ENCODE measurements at places on chromosomes 1 and 21. TPM values are rescaled to one million over a fixed set of nuclear protein-coding genes. Genes with fewer than 3 reads are reported as not detected.

DNA sequence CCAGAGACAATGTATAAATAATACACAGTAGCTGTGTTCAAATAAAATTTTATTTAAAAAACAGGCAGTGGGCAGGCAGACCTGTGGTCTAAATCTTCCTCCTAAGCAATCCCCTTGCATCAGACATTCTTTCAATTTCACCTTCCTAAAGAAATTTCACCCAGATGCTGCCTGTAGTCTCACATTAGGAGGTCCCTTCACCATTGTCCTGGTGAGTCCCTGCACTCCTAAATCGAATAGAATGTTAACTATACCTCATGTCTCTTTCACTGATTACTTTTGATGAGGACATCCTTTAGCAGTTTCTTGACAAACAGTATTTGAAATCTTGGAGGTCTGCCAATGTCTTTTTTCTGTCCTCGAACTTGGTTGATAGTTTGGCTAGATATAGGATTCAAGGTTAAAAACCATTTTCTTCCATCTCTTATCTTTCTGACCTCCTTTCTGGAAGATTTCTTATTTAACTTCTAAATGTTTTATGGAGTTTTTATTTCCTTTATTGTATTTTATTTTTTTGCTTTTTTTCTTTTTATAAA lies 77.5 kb downstream of the LPGAT1 start:
- H3K36me3 ChIP-seq: peaks cover 7% of the 10 kb centered on the region
- H3K4me1 ChIP-seq: peaks cover 9% of the 10 kb centered on the region
- DNase-seq: no peak
- H3K4me3 ChIP-seq: no peak overlapping the region
- no peaks in the 10 kb centered on the region for H3K27me3 ChIP-seq
- H3K27ac ChIP-seq: 0 out of 2 replicates have a peak overlapping the region, but pooled peaks have one; percentile 15

DNA sequence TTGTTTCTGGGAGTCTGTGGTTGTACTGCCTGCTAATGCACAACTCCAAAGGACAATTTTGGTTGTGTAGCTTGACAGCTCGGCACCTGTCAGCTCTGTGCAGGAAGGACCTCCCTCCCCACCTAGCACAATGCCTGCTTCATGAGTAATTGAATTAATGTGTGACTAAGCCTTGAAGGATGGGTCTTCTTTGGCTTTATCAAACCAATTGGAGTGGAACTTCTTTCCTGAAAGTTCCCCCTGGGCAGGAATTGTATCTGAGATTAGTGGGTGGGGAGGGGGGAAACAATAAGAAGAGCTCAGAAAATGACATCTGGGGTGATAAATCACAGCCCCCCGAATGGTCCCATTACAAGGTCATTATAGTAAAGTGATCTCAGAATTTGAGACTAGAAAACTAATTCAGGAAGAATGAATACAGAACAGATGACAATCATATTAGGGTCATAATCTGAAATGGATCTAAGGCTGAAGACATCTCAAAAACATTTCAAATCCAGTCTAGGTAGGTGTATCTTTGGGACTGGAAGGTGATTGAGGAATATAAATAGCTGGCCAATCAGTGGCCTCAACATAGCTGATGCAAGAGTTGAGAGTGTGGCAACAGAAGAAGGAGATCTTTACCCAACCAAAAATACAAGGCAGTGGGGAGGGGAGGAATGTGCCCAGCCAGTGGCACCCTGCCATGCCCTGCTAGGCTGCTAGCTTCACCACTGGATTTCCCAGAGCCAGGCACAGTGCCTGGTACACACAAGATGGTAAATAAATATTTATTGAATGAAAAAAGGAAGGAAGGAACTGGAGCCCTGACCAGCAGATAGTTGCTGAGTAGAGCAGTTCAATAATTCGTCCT lies 10.1 kb upstream of the SESN2 start:
- H3K27ac ChIP-seq: peak overlapping the region; percentile 96
- H3K27me3 ChIP-seq: no peaks in the 10 kb centered on the region
- H3K4me1 ChIP-seq: peaks cover 34% of the 10 kb centered on the region
- DNase-seq: peak; percentile 54
- no peaks in the 10 kb centered on the region for H3K36me3 ChIP-seq
- peak overlapping the region; percentile 53 for H3K4me3 ChIP-seq

DNA sequence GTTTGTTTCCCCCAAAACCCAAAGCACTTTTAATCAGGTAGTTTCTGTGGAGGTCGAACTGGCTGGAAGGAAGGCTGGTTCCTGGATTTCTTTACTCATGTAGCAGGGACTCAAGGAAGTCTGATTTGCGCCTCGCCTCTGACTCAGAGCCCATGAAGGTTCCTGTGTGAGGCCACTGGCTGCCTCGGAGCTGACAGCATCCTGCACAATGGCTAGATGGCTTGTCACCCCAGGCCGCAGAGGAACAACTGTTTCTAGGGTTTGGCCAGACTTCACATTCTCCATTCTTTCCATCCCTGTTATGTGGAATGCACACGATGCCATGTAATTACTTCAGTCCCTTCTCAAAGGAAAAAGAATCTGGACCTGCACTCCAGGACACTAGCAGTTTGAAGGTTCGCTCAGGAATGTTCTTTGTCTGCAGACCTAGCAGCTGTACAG lies 39.1 kb upstream of the PRSS38 start:
- no peaks in the 10 kb centered on the region for H3K4me1 ChIP-seq
- H3K36me3 ChIP-seq: peaks cover 5% of the 10 kb centered on the region
- no peak overlapping the region for H3K27ac ChIP-seq
- H3K4me3 ChIP-seq: no peak overlapping the region
- no peaks in the 10 kb centered on the region for H3K27me3 ChIP-seq
- no peak for DNase-seq

DNA sequence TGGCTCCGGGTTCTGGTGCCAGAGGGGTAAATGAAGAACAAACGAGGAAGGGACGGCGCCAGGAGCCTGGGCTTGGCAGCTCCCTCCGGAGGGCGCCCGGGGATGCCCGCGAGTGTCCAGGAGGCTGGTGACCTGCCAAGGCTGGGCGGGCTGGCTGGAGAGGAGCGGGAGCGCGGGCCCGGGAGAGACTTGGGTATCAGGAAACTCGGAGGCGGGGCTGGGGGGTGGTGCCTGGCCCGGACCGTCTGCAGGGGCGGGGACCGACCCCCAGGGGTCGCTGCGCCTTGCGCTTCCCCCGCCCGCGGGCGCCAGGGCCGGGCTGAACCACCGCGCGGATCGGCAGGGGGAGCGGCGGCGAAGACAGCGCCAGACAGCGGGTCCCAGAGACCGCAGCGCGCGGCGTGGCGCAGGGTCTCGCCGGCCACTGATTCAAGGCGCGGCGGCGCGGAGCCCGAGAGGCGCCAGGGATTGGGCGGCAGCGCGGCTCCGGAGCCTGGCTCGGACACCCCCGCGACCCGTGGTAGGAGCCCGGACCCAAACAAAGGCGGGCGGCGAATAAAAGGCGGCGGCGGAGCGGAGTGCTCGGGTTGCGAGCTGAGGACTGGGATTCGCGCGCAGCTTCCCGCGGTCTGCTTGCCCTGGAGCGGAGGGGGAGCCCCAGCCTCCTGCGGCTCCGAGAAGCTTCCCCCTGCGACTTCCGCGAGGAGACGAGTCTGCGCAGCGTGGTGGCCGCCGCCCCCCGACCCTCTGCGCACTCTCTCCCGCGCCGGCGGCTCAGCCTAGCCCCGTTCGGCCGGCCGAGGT lies at the start of gene DISP3:
Gene DISP3 (plus strand): TSS at position 585 of the 804 bp plus-strand sequence. CDS start 21,838 bp downstream, outside the sequence.
- H3K36me3 ChIP-seq: no peaks in the 10 kb centered on the region
- peaks cover 10% of the 10 kb centered on the region for H3K4me1 ChIP-seq
- H3K27me3 ChIP-seq: peaks cover 40% of the 10 kb centered on the region
- H3K4me3 ChIP-seq: peak within 1 kb of the TSS; percentile 71
- peak; percentile 90 for DNase-seq

DNA sequence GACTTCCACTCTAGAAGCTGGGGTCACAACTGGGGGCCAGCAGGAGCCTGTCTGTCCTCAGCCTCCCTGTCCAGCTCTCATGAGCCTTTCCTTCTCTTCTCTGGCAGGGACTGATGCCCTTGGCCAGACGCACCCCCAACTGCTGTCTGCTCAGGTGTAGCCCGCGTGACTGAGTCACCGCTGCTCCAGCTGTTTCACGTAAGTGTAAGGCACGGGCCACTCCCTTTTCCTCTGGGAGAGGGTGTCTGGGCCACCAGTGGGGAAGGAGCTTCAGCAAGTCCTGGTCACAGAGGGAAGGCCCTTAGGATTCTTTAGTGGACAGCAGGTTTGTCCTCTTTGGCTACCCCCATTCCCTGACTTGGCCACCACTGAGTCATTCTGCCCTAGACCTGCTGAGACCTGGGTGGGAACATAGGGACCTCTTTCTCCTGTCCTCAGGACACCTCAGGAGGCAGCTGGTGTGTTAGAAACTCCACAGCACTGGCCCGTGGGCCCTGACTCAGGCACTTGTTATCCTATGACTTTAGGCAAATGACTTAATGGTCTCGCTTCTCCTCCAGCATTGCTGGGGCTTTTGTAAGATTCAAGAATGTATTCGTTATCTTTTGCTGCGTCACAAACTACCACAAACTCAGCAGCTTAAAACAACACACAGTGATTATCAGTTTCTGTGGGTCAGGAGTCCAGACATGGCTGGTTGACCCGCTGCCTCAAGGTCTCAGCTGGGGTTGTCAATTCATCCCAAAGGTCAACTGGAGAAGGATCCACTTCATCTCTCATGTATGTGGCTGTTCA lies 64.8 kb downstream of the FAM163A start:
- no peak overlapping the region for H3K27ac ChIP-seq
- H3K36me3 ChIP-seq: no peaks in the 10 kb centered on the region
- no peaks in the 10 kb centered on the region for H3K4me1 ChIP-seq
- H3K27me3 ChIP-seq: peaks cover 3% of the 10 kb centered on the region
- H3K4me3 ChIP-seq: no peak overlapping the region

DNA sequence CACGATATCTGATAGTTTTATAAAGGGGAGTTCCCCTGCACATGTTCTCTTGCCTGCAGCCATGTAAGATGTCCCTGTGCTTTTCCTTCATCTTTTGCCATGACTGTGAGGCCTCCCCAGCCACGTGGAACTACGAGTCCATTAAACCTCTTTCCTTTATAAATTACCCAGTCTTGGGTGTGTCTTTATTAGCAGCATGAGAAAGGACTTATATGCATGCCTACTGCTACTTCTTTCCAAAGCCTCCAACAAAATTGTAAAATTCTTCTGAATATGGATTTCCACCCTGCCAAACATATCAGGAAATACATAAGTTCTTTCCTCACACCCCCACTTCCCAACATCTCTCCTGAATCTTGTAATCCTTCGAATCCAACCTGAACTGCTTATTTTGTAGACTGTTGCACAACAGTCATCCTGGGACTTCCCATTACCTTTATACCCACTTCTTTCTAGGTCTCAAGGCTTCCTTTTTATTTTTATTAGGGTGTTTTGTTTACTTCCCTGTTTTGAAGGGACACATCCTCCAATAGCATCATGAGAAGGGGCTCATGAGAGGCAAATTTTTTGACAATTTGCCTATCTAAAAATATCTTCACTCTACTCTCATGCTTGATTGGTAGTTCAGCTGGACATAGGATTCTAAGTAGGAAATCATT lies 67.5 kb upstream of the MUTYH start:
- H3K27me3 ChIP-seq: no peaks in the 10 kb centered on the region
- no peak overlapping the region for H3K27ac ChIP-seq
- H3K4me1 ChIP-seq: no peaks in the 10 kb centered on the region
- no peak overlapping the region for H3K4me3 ChIP-seq

DNA sequence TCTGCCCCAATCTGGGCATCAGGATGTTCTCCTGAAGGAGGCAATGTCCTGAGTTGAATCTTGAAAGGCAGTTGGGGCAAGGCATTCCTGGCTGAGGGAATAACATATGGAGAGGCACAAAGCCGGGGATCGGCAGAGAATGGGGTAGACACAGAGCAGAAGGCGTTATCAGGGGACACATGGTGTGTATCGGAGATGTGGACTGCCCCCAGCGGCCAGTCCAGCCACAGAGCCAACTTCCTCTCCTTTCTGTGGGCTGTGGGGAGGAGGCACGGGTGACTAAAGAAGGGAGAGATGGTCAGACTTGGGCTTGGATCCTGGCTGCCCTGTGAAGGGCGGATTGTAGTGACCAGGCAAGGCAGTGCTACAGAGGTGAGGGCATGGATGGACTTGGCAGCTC lies 32.1 kb downstream of the FOXD2 start:
- H3K36me3 ChIP-seq: no peaks in the 10 kb centered on the region
- no peak for DNase-seq
- no peak overlapping the region for H3K4me3 ChIP-seq
- peaks cover 4% of the 10 kb centered on the region for H3K27me3 ChIP-seq
- no peak overlapping the region for H3K27ac ChIP-seq

- no peak overlapping the region for H3K27ac ChIP-seq
- peaks cover 18% of the 10 kb centered on the region for H3K36me3 ChIP-seq
- H3K4me1 ChIP-seq: peaks cover 36% of the 10 kb centered on the region
- DNase-seq: no peak
Measured at GRCh38 chr1:207302618-207303393, 18.7 kb upstream of the CD55 start.

DNA sequence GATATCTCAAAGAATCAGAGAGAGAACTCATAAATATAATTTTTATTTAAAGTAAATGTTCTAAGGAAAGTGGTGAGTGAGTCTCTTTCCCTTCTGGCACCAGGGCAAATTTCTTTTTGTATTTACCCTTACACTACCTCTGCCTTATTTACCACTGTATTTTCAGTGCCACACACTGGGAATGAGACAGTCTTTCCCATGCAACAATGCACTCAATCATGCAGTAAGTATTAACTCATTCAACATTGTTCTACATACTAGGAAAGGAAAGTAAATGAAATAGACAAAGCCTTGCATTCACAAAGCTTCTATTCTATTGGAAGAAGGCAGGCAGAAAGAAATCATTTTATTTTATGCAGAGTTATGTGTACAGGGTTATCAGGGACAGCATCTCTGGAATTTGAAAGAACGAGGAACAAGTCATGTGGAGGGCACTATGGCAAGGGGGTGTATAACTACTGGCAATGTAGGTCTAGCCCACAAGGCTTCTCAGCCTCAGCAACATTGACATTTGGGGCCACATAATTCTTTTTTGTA lies 129.8 kb upstream of the PRDX6 start:
- no peak for DNase-seq
- no peak overlapping the region for H3K27ac ChIP-seq
- H3K4me3 ChIP-seq: no peak overlapping the region
- H3K36me3 ChIP-seq: peaks cover 22% of the 10 kb centered on the region
- H3K4me1 ChIP-seq: peaks cover 5% of the 10 kb centered on the region

GRCh38 chr1:248688527-248689298 lies 13.9 kb downstream of the OR14I1 start:
- H3K4me3 ChIP-seq: no peak overlapping the region
- H3K36me3 ChIP-seq: peaks cover 72% of the 10 kb centered on the region
- H3K27ac ChIP-seq: no peak overlapping the region
- no peaks in the 10 kb centered on the region for H3K4me1 ChIP-seq

GRCh38 chr1:176829261-176829660 lies 335.3 kb downstream of the ASTN1 start:
- no peaks in the 10 kb centered on the region for H3K27me3 ChIP-seq
- H3K4me3 ChIP-seq: no peak overlapping the region
- no peaks in the 10 kb centered on the region for H3K4me1 ChIP-seq
- no peaks in the 10 kb centered on the region for H3K36me3 ChIP-seq

OVAAL gene
- total RNA-seq: not detected

LCE1E gene
- total RNA-seq: not detected

GIPC2 gene
- 1.6 TPM for total RNA-seq

SLAMF8 gene
- total RNA-seq: not detected

RBM11 gene
- 2.9 TPM for total RNA-seq

CCDC185 gene
- not detected for total RNA-seq

FCER1G gene
- total RNA-seq: 0.85 TPM

MRPS21 gene
- 100 TPM for total RNA-seq

RHEX gene
- not detected for total RNA-seq

All from WTC11 (cell line).